PC-3 (cell line): ENCODE measurements at places on chromosomes 3 and 15. TPM values are rescaled to one million over a fixed set of nuclear protein-coding genes. Genes with fewer than 3 reads are reported as not detected.

DNA sequence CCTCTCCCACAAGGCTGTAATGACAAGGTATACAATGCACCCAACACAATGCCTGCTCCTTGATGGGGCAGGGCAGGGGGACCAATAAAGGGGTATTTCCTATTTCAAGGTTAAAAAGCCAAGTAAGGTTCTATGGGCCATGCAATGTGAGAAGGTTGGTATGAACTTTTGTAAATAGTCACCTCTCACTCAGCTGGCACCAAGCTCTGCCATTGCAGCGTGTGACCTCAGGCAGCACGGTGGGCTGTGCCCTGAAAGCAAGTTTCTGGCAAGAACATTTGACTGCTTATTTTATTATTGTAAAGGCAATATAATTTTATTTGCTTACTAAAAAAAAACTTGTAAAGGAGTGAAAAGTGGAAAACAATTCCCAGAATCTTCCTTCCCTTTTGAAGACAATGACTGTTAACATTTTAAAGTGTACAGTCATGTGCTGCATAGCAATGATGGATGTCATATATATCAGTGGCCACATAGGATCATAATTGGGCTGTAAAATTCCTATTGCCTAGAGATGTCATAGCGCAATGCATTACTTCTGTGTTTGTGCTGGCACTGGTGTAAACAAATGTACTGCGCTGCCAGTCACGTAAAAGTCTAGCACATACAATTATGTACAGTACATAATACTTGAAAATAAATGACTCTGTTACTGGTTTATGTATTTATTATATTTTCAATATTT is 167.3 kb upstream of the RORA start:
- DNase-seq = no peak

GRCh38 chr3:74463515-74463914 is 150.9 kb downstream of the CNTN3 start:
- DNase-seq = no peak

DNA sequence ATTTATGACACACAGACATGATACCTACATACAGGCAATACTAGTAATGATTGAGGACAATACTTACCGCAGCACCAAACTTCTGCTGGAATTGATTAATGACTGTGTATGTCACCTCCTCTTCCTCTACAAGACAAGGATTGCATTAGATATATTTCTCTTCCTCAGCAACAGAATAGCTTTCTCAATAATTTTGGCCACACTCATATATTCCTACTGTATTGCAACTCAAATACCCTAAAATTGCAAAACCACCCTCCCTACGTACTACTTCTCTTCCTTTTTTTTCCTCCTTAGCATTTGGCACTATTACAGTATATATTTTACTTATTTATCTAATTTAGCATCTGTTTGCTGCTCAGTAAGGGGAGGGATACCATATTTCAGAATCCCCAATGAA is 14.8 kb downstream of the EXD1 start:
- no peak for DNase-seq

GRCh38 chr15:49844390-49844789 is 223.5 kb downstream of the DTWD1 start:
- no peak for DNase-seq

Gene CRYGS
- total RNA-seq = 3.4 and 4.4 TPM in 2 replicates

Gene MAP6D1
- 12.4 and 12.6 TPM in 2 replicates for total RNA-seq

Gene CTXN2
- not detected in 2 replicates for total RNA-seq
